ENCODE measurements at places on chromosomes 16 and 17. TPM values are rescaled to one million over a fixed set of nuclear protein-coding genes. Genes with fewer than 3 reads are reported as not detected.

The CHRNB1 gene
- 7.8 TPM for polyA plus RNA-seq

- DNase-seq: no peak
These were observed 35.6 kb downstream of the CRLF3 start for GRCh38 chr17:30788918-30789317.

- no peak for DNase-seq
These were observed 825 bp downstream of the METTL9 start for GRCh38 chr16:21600031-21600773.

GRCh38 chr17:53971361-53971760 lies 148.6 kb downstream of the KIF2B start:
- no peak for DNase-seq

Data from ovary (tissue), 10 donors.